ENCODE measurements at places on chromosomes 16 and 17.

DNA sequence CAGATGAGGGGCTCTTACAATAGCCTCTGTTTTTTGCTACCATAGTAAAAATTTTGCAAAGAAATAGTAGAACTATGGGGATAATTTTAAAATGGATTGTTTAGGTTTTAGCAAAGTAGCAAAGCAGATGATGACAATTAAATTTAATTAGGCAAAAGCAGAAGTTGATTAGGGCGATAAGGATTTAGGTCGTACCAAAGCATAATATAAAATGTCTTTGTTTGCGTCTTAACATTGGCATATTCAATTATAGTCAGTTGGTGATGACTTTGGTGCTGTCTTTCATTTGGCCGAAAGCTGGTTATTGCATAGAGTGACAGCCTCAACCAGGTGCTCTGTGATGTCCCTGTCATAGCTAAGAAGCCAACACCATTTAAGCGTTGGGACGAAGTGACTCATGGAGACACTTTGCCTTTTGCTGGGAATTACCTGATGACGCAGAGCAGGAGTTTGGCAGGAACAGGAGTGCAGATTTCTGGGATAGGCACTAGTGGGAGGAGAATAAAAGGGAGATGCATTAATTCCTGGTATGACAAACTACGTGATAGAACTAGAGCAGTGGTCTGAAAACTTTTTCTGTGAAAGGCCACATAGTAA, 38.3 kb downstream of the MAP2K6 start:
- no peak for DNase-seq

DNA sequence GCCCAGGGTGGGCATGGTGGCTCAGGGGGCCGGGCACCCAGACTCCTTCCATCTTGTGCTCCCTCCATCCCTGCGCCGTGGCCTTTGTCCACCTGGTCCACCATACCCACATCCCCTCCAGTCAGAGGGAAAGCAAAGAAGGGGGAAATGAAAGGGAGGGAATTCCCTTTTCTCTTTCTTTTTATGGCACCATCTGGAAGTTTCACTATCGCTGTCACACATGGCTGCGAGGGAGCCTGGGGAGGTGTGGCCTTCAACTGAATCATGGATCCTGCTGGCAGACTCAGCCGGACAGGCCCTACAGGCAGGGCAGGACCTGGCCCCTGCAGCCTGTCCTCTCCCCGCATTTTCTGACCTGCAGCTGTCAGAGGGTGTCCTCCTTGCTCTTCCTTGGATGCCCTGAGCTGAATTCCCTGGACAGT, 6.2 kb downstream of the SLC12A3 start:
- no peak for DNase-seq

- no peak for DNase-seq
Observed at GRCh38 chr17:82105417-82105881, 7.4 kb upstream of the FASN start.

GRCh38 chr17:6815775-6816174, 15.8 kb downstream of the TEKT1 start:
- no peak for DNase-seq

DNA sequence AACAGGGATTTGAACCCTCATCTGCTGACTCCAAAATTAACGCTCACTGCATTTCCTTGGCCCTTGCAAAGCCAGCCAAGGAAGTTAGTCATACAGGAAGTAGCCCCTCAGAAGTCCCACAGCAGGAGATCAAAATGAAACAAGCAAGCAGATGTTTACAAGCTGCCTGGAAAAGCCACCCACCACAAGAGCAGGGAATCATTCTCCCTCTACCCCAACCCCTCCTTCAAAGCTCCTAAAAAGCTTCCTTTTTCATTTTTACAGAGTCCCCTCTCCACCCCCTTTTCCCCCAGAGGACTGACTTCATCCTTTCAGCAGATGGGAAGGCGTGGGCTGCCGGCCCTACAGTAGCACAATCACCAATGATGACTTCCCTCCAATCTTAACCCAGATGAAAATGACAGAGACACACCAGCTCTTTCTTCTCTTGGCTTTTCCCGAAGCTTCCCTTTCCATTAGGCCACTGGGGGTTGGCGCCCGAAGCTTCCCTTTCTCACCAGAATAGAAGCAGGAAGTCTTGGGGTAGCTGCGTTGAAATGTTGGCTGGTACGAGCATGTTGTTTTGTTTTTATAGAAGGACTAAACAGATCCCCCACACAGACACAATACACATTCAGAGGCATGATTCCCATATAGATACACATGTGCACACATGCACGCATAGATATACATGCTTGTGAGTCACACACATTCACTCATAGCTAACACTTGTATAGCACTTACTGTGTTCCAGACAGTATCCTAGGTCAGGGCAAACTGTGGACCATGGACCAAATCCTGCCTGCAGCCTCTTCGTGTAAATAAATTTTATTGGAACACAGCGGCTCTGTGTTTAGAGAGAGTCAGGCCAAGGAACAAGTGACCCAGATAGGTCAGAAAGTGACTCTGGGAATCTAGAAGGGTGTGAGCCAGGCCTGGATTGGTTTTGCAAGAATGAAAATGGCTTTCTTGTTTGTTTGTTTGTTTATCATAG, 17.4 kb downstream of the ITPRIPL2 start:
- DNase-seq = peak; percentile 13

- DNase-seq = no peak
Observed at GRCh38 chr16:79928142-79928873, 327.8 kb upstream of the MAF start.

GRCh38 chr17:57819285-57819684, 30.6 kb downstream of the MRPS23 start:
- no peak for DNase-seq

DNA sequence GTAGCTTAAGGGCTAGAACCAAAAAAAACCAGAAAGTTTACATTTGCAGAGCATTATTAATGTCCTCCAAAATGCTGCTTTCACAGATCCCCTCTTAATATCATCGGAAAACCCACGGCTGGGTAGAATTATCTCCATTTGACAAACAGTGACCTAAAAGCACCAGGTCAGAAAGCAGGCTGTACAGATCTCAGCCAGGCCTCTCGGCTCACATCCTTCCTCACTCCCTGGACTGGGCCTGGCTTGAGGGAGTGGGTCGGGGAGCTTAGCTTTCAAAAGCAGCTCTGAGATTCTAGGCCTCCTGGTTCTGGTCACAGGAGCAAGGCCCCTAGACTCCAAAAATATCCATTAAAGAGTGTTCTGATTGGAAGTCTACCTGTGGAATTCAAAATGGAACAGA, 9.1 kb upstream of the SLC12A3 start:
- DNase-seq = no peak

- DNase-seq = no peak
Observed at GRCh38 chr16:30011714-30012504, 1.1 kb upstream of the DOC2A start.

- no peak for DNase-seq
Observed at GRCh38 chr17:83067071-83067717, 12.2 kb upstream of the METRNL start.

DNA sequence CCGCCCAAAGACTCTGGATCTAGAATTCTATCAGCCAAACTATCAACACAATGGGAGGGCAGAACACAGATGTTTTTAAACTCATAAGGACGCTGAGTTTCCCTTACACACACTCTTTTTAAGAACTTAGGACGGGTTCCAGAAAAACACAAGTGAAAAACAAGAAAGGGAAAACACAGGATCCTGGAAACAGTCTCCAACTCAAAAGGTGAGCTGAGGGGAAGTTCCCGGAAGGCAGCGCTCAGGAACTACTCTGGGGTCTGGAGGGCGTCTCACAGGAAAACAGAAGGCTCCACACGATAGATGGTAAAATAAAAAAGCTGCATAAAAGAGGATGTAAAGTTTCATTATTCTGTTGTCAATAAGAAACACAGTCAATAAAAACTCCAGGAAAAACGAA, 80.2 kb upstream of the DOC2B start:
- DNase-seq = no peak

DNA sequence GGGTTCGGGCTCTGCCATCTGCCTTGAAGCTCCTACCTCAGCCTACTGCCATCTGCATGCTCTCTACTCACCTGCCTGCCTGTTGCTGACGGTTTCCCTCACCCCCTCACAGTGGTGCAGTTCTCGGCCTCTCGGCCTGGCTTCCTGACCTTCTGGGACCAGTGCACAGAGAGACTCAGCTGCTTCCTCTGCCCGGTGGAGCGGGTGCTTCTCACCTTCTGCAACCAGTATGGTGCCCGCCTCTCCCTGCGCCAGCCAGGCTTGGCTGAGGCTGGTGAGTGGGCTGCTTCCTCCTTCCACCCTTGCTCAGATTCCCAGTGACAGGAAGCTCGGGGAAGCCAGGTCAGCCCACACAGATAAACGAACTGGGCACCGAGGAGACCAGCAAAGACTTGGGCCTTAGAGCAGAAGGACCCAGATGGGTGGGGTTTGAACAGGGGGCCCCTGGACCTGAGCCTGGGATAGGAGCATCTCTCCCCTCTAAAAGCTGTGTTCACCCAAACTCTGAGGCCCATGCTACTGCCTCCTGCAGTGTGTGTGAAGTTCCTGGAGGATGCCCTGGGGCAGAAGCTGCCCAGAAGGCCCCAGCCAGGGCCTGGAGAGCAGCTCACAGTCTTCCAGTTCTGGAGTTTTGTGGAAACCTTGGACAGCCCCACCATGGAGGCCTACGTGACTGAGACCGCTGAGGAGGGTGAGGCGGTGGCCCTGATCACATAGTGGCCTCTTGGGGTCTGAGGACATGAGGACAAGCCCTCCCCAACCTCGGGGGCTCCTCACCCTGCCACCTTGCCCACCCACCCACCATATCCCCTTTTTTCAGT, 16.4 kb downstream of the RIPOR1 start:
- DNase-seq = no peak

- no peak for DNase-seq
Observed at GRCh38 chr16:80752541-80752940, 51.9 kb downstream of the CDYL2 start.

GRCh38 chr17:59469786-59470485, 95.5 kb upstream of the DHX40 start:
- no peak for DNase-seq

- DNase-seq = peak; percentile 29
Observed at GRCh38 chr17:32103476-32104113, 38.7 kb upstream of the RHOT1 start.

DNA sequence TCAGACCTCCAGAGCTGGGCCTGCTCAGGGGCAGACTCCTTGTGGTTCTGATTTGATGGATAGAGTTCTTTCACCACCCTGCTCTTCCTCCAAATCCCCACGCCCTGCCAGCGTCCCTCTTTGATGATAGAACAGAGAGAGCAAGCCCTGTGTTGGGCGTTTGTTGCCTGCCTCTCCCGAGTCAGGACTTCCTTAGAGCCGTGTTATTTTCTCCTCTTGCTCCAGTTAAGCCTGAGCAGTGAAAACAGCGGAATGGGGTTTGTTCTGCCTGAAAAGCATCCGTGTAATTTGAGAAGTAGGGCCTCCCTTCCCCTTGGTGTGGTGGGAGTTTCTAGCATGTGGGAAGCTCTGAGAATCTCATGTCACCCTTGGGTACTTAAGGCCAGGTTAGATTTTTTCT, 22.1 kb downstream of the TMEM94 start:
- no peak for DNase-seq

- no peak for DNase-seq
Observed at GRCh38 chr16:54200161-54200534, 86.4 kb downstream of the IRX3 start.

- DNase-seq = no peak
Observed at GRCh38 chr16:714079-714478, 839 bp upstream of the METRN start.

DNA sequence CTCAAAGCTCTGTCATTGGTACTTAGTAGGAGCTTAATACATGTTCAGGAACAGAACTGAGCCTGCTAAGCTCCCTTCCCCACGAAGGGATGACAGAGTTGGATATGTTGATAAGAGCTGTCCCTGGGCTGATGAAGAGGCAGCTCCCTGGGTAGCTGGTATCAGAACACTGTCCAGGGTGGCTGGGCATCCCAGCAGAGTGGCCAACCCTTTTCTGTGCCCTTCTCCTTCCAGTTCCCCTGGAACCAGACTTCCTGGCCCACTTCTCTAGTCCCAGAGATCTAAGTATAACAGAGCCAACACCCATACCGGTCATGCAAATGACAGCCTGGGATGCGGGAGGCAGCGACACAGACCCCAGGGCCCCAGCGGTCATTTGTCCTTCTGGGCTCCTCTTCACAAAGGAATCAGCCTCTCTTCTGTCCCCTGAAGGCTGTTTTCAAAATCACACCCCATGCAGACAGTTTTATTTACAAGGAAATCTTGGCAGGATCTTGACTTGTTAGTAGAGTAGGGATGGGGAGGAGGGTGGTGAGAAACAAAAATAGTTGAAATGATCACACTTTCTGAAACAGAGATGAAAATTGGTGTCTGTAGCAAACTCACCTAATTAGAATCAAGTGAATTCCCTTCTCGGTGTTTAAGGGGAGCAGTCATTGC, 1.4 kb upstream of the RHBDL3 start:
- DNase-seq = no peak

DNA sequence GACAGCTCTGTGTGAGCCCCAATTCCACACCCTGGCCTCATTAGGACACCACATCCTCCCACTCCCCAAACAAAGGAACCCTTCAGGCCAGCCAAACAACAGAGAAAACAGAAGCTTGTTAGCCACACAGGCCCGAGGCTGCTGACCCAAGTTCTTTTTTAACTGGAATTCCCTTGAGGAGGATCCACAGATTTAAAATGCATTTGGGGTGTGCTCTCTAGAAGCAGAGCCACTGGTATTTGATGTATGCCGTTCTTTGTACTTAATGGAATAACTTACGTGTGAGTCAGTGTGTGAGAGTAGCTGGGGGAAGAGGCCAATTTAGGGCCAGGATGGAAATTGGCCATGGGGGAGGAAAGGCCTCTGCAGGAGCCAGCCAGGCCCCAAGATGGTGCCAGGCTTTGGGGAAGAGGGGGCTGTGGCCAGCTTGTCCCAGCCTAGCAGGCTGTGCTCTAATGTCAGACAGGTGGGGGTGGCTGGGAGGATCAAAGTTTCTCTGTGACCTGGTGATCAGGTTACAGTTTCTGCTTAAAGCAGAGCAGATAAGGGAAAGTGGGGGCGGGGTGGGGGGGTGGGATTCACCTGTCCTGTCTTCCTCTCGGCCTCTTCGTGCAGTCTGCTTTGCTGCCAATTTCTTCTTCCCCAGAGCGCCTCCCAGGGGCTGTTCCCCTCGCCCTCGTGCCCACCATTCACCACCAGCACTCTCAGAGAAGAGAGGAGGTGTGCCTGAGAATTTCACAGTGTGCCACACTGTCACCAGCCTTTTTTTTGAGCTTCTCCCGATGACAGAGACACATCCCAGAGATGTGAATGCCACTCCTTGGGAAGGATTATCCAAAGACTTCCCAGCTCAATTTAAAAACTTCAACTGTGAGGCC, 50.8 kb downstream of the TOM1L2 start:
- no peak for DNase-seq

GRCh38 chr17:78933959-78934568, 8.9 kb upstream of the TIMP2 start:
- DNase-seq = peak; percentile 80

GRCh38 chr17:41382394-41382793, 288 bp upstream of the KRT34 start:
- DNase-seq = no peak

GRCh38 chr16:66871840-66872239, 8.5 kb upstream of the PDP2 start:
- no peak for DNase-seq
